ENCODE measurements at places on chromosomes 12 and 14.

DNA sequence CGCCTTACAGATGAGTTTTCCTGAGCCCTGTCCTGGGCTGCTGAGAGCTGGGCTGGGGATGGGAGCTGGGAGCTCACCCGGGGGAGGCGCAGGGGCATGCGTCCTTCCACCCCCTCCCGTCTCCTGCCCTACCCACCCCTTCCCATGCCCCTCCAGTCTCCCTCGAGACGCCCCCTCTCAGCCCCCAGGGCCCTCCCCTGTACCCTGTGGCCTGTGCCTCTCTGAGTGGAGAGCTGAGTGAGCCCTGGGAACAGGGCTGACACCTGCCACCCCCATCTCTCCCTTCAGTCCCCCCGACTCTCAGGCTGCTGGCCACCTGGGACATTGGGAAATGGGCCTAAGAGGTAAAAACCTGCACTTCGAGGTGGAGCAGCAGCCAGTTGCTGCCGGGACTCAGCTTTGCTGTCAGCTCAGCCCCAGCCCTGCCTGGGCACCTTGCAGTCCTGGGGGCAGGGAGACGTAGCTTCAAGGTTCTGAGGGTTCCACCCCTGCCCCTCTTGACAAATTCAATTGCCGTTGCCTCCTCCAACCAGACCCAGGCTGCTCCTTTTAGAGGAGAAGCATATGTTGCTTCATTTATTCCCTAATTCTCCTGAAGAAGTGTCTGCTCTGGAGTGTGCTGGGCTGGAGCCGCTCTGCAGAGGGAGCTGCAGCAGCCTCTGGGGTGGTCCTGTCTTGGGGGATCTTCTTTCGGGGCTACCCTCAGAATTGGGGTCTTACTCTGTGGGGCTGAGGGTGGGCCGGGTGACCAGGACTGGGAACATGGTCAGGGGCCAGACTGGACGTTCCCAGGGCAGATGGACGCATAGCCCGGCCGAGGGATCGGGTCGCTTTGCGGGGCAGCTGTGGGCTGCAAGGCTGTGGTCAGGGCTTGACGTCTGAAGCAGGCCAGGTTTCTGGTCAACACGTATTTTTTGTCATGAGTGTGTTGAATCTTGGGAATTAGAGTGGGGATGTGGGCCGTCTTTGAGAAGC is 141.4 kb downstream of the ADGRD1 start:
- no peak for DNase-seq

GRCh38 chr14:93970585-93970964 is 5.8 kb downstream of the ASB2 start:
- no peak for DNase-seq

GRCh38 chr14:51806026-51807023 is 54.1 kb upstream of the GNG2 start:
- DNase-seq = no peak

DNA sequence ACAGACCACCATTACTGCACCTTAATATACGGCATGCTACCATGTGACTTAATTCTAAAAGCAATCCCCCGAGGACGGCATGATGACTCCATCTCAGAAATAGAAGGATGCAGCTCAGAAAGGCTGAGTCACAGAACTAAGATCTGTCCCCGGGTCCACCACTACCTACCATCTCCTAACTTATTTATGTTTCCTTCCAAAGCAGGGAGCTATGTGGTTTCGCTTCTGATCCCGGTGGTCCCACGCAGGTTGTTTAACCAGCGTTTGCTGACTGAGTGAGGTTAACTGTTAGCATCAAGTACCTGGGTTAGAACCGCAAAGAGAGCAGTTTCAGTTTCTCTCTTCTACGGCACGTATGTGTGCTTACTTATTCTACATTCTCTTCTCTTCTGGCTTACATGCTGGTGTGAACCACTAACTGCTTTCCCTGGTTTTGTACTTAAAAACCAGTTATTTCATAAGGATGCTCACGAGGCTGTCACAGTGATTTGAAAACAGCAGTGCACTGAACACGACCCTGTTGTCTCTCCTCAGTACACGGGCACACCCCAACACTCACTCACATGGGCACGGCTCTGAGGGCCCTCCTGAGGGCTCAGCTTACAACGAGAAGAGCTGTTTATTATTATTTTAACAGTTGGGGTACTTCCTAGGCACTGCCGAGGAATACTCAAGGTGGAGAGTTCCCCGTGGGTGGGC is 66.7 kb downstream of the CCDC88C start:
- no peak for DNase-seq

- DNase-seq = no peak
Observed at GRCh38 chr14:39177168-39177545, 2.1 kb downstream of the PNN start.

- DNase-seq = no peak
Observed at GRCh38 chr14:101185073-101185835, 281.7 kb upstream of the RTL1 start.

- DNase-seq = no peak
Observed at GRCh38 chr12:67475725-67476124, 172.8 kb upstream of the DYRK2 start.

GRCh38 chr12:98002887-98003493 is 512.4 kb upstream of the TMPO start:
- DNase-seq = peak; percentile 31

DNA sequence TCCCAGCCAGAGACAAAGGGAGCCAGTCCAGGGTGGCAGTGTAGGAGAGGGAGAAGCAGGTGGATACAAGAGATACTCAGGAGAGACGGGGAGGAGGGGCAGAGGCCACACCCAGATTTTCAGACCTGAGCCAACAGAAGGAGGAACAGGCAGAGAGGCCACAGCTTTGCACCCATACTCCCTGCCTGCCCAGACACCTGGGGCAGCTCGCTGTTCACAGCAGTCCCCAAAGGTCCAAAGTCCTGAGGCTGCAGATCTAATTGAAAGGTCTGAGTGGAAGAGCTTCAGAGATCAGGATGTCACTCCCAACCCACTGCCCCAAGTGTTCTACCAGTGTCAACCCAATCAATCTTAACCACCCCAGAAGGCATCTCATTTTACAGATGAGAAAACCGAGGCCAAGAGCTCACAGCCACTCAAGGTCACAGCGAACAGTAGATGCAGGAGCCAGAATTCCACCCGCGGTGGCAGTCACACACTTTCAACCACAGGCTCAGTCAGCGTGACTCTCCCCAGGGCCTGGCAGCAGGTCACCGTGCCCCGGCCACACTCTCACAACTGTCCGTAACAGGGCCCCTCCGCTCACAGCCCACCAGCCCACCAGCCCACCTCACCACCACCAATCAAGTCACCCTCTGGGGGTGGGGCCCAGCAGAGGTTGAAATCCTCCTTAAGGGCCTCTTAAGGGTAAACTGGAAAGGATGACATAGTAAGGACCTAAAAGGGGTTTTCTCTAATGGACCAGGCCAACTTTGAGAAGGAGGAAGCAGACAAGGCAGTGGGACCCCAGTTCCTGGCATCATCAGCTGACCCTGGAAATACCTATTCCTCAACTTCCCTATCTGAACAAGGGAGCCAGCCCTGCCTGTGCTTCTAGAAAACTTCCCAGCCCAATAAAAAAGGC is 33.3 kb downstream of the ACTN1 start:
- no peak for DNase-seq

DNA sequence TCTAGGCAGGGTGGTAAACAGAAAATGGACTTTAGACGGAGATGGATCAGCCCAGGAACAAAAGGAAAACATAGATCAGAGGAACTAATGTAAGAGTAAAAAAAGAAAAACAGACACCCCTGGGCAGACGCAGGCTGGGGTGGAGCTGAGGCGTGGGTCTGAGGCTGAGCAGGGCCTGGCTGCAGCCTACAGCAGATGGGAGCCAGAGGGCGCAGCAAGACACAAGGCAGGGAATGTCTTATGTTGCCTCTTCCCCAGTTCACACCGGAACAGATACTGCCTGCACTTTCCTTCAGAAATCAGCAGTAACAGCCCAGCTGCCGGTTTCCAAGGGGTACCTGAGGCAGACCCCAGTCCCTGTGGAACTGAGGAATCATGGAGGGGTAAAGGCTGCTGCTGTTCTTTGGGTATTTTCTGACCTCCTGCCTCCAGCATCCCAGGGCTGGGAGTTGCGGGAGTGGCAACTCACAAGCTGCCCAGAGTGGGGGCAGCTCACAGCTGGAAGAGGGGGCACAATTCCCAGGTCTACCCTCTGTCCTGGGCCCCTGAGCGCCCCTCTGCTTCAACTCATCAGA is 9.8 kb downstream of the ZNF605 start:
- DNase-seq = no peak

DNA sequence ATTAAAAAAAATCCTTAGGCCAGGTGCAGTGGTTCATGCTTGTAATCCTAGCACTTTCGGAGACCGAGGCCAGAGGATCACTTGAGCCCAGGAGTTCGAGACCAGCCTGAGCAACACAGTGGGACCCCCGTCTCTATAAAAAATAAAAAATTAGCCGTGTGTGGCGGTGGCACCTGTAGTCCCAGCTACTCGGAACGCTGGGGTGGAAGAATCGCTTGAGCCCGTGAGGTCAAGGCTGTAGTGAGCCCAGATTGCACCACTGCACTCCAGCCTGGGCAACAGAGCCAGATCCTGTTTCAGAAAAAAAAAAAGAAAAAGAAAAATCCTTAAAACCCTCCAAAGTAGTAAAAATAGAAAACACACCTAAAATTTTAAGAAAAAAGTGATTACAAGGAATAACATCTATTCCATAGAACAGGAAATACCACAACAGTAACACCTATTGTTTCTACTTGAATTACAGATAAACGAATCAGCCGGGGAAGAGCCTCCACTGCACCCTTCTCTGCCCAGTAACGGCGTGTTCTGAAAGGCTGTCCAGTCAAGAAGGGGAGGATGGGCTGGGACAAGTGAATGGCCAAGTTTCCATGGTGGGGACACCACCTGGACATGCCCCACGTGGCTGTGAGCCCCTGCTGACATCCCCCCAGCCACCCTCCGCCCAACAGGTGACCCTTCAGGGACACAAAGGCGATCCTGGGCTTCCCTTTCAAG is 17.8 kb downstream of the POLE start:
- no peak for DNase-seq

DNA sequence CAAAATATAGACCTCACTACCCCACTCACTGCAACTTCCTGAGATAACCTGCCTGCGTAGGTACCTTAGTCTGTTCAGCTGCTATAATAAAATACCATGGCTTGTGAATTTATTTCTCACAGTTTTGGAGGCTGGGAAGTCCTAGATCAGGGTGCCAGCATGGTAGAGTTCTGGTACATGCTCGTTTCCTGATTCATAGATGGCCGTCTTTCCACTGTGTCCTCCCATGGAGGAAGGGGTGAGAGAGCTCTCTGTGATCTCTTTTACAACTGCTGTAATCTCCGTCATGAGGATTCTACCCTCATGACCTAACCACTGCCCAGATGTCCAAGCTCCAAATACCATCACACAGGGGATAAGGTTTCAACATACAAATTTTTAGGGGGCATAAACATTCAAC is 49.7 kb downstream of the KCNA1 start:
- no peak for DNase-seq

GRCh38 chr12:70043490-70044138 is 199.6 kb upstream of the CNOT2 start:
- no peak for DNase-seq
